T-helper 17 cell (primary cell): ENCODE measurements at places on chromosomes 3 and 15.

- no peak for DNase-seq
Observed at GRCh38 chr3:69893274-69893673, 106.3 kb upstream of the SAMMSON start.

GRCh38 chr3:195372220-195372619 lies 70.6 kb downstream of the ACAP2 start:
- DNase-seq, result no peak

- no peak for DNase-seq
Observed at GRCh38 chr3:165635791-165636683, 201.2 kb downstream of the BCHE start.

GRCh38 chr3:56321892-56322291 lies 146.4 kb downstream of the ERC2 start:
- no peak for DNase-seq

- DNase-seq, result no peak
Observed at GRCh38 chr15:57463360-57463759, 87.1 kb downstream of the CGNL1 start.

- no peak for DNase-seq
Observed at GRCh38 chr3:195550723-195551122, 7.6 kb upstream of the PPP1R2 start.

- no peak for DNase-seq
Observed at GRCh38 chr3:137264071-137264820, 306.5 kb downstream of the IL20RB start.

GRCh38 chr3:195129072-195129643 lies 141.8 kb downstream of the XXYLT1 start:
- no peak for DNase-seq

- DNase-seq, result no peak
Observed at GRCh38 chr15:38707802-38708671, 143.4 kb upstream of the RASGRP1 start.

DNA sequence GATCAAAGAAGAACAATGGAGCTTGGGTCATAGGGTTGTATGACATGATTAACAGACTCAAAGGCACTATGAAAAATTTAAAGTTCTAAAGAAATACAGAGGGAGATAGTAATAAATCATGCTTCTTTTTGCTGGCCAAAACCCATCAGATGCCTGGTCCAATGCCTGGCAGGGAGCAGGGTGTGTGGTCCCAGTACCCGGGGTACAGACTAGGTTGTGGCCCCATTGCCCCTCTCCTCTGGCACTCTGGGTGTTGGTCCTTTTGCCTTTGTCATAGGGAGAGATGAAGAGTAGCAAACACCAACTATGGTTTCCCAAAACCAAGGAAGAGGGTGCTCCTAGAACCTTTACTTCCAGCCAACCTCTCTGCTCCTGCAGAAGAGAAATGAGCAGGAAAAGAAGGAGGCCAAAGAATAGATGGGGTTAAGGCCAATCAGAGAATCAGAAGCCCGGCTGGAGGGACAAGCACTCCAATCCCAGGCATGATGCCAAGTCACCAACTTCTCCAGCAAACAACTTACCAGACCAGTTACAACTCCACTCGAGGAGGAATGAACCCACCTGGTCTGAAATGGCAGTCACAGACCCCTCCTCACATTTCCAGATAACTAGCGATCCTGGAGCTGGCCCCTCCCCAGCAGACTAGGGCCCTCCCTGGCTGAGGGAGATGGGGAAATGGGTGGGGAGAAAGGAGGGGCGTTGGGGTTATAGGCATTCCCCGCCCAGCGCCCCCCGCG lies 1.8 kb downstream of the IGDCC3 start:
- DNase-seq, result no peak

DNA sequence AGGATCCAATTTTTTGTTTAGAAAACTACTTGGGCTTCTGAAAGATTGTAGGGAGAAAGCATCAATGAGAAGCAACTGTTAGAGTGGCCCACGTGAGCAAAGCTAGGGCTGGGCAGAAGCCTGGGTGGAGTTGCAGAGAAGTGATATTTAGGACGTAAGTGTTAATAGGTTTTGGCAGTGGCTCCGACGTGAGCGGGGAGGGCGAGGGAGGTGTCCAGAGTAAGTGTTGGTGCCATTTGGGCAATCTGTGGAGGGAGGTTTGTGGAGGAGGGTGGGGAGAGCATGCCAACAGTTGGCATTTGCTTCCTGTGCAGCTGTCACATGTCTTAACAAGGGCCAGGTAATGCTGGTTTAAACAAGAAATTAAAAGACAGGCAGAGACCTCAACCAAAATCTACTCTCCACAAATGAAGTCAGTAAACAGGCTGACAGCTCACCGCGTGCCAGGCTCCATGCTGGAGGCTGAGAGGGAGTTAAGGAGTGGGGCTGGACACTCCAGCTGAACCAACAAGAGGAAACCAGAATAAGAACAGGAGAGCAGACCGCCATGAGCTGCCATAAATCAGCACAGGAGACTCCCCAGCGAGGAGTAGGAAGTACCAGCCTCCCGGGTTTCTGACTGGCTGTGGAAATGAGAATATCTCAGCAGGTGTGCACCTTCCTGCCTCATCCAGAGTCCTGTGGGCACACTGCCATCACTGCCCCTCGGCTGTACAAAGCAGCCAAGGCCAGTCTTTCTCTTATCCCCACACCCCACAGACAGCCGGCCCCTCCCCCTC lies 232.6 kb downstream of the ABHD5 start:
- no peak for DNase-seq

DNA sequence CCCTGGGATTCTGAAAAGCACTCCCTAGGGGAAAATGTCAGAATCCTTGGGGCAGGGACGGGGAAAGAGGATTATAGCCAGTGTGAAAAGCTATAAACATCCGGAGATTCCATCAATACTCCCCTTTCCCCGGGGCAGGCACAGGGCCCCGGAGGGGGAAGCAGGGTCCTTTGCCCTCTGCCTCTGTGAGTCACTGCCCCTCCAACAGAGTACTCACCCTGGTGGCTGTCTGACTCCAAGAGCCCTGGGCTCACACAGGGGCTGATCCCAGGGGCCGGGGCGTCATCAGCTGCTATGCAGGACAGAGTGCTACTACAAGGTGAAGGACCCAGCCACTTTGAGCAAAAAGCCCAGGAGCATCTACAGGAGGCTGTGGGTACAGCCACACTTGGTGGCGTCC lies 133.0 kb upstream of the PRR20G start:
- no peak for DNase-seq

DNA sequence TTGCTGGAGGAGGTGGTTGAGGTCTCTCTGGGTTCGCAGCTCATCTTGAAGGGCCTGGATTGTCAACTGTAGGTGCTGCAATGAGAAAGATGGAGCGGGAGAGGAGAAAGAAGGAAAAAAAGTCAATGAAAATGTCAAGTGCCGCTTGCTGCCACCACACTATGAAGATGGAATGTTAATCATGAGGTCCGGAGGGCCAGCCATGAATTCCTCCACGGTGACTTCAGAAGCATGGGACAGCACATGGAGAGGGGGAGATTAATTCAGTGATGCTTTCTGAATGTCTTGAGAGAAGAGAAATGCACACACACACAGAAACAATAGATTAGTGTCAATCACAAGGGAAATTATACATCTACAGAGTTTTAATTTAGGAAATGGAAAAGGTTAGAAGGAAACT lies 171.9 kb downstream of the ERC2 start:
- DNase-seq, result no peak

DNA sequence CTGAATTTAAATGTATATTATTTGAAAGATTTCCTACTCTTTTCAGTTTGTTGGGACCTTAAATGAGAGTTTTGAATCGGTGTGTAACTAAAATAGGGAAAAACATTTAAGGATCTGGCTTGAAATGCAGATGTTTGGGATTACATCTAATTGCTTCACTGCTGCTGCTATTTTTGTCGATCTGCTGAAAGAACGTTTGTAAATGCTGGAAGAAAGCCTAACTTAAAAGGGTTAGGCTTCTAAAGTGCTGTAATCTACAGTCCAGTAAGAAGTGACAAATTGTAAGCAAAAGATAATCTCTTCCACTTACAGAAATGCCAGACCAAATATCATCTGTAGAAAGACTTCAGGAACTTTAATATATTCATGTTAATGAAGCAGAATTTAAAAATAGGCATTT lies 691.6 kb downstream of the ZNF385D start:
- DNase-seq, result no peak

DNA sequence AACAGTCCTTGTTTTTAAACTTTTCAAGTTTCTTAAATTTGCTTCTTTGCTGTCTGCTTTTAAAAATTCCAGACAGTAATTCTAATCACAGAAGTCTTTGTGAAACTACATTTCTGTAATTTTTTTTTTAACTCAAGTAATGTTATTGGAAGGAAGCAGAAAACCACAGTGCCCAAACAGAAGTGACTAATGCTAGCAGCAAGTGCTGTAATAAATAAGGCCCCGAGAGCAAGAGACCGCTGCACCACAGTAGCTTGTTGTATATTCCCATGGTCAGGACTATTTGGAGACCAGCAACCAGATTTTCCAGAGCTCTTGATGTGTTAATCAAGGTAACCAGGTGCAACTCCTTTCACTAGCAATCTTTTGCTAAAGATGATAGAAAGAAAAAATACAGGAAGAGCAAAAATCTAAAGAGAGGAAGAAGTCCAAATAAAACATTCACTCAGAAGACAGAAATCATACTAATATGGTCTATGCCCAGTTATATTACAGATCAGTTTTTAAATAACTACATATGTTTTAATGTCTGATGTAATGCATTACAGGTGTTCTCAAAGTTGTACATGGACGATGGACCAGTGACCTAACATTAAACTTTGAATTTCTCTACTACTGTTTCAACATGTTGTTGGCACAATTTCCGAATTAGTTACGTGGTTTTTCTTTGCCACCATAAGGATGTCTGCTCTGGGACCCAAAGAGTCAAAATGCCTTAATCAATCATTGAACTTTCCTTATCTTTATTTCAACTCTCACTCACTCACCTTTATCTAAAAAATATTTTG lies 36.4 kb downstream of the WWTR1 start:
- no peak for DNase-seq

GRCh38 chr15:84633311-84634227 lies 20.5 kb downstream of the WDR73 start:
- DNase-seq, result peak; percentile 52

- no peak for DNase-seq
Observed at GRCh38 chr3:197268294-197268693, 30.1 kb downstream of the DLG1 start.

- DNase-seq, result no peak
Observed at GRCh38 chr15:87917480-87917879, 339.1 kb downstream of the NTRK3 start.

GRCh38 chr3:172699031-172699430 lies 11.8 kb downstream of the NCEH1 start:
- no peak for DNase-seq

GRCh38 chr3:72887705-72888545 lies at the start of gene GXYLT2:
TSS of gene GXYLT2 (plus strand) at chr3:72888046. CDS start at chr3:72888234, 188 bp downstream.
- no peak for DNase-seq

DNA sequence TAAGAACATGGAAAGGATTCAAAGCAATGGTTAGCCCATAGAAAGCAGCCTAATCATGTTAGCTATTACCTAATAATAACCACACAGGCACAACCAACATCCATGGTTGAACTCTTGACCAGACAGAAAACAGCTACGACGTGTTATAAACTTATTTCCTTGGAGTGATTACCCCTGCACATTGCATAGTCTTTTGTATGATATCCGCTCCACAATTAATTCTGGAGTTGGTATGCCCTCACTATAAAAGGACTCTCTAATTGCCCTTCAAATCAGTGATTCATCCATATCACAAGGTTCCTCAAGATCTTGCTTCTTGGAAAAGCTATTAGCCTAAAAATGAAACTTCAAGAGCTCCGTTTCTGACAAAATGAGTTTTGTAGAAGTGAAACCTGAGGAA lies 117.9 kb downstream of the SYNPR start:
- no peak for DNase-seq

DNA sequence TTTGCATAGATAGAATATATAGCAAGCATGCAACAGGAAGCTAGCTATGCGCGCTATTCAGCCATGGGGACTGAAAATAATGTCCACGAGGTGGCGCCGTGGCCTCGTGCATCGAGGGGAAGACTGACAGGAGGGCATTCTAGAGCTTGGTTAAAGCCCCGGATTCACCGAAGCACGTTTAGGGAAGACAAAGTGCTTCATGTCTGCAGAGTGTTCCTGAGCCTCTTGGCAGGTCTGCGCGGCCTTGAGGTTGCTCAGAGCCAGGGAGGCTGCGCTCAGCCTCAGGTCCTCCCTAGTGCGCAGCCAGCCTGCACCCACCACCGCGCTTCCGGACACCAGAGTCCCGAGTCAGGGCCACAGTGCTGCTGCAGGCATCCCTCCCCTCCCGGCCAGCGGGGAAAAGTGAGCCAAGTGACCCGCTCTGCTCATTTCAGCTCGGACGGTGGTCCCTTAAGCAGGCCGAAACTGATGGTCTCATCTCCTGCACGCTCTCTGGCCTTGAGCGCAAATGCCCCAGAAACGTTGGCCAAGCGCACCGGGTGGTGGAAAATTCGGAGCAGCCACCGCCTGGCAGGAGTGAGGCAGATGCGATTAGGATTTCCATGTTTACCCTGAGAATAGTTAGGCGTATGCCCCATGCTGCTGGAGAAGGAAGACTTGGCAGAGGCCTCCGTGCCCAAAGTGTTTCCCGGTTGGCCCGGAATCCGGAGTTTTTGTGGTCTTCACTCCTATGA lies 24.8 kb downstream of the GABRA5 start:
- DNase-seq, result no peak

GRCh38 chr3:184812662-184813042 lies 686 bp downstream of the VPS8 start:
- DNase-seq, result peak; percentile 5

DNA sequence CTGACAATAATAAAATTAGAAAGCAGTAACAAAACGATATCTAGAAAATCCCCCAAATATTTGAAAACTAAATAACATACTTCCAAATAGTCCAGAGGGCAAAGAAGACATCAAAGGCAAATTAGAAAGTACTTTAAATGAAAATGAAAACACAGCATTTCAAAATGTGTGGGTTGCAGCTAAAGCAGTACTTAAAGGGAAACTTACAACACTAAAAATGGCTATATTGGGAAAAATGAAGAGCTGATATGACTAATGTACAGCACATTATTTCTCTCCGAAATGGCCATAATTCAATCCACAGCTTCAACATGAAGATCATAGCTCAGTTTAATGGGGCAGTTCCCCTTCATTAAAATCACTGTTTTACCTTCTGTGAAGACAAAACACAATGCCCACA lies 71.9 kb downstream of the FBXL22 start:
- DNase-seq, result no peak

DNA sequence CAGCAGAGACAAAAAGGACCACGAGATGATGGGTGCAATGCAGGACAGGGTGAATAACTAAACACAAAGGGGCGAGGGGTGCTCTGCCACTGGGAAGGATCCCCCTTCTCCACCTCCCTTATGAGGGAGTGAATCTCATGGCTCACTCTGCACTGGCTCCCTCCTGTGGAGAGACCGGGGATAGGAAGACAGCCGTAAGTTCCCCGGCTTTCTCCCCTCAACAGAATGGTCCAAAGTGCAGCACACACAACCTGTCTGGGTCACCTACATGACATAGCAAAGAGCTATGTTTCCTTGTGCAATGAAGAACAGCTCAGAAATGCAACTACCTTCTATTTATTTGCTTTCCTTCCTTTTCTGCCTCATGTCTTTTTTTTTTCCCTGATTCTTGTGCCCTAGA lies 7.8 kb upstream of the ACSBG1 start:
- no peak for DNase-seq

GRCh38 chr15:32956006-32956405 lies 238.2 kb downstream of the GREM1 start:
- DNase-seq, result no peak
